ENCODE measurements at places on chromosomes 16 and 17.

- no peak for DNase-seq
These were observed 3.5 kb upstream of the RAPGEFL1 start for GRCh38 chr17:40173778-40174135.

DNA sequence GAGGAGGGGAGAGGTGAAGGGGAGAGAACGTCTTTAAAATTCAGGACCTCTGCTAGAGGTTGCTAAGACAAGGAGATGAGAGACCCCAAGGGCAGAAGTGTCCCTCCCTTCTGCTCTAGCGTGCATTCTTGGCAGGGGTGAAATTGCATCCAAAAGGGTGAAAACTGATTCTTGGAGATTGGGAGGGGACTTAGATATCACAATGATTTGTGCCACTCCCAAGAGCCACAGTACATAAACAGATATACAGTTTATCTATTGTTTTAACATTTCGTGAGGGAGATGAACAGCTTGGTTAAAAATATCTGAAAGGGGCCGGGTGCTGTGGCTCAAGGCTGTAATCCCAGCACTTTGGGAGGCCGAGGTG, 12.8 kb downstream of the CAVIN1 start:
- no peak for DNase-seq

DNA sequence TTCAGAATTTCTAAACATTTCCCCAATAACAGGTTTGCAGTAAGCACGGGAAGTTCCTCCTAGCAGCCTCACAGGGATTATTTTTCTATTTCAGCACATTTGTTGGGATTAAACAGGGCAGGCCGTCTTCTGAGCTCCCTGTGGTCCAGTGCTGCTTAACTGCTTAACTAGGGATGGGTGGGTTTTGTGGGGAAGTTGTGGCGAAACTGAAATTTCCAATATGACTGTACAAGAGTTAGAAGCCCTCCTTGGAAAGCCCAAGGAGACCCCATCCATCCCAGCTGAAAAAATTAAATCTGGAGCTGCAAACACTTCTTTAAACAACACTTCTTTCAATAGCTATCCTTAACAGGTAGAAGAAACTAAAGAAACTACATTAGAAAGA, 22.2 kb downstream of the FAM117A start:
- no peak for DNase-seq

GRCh38 chr17:8757189-8757588, 1.2 kb downstream of the SPDYE4 start:
- no peak for DNase-seq

DNA sequence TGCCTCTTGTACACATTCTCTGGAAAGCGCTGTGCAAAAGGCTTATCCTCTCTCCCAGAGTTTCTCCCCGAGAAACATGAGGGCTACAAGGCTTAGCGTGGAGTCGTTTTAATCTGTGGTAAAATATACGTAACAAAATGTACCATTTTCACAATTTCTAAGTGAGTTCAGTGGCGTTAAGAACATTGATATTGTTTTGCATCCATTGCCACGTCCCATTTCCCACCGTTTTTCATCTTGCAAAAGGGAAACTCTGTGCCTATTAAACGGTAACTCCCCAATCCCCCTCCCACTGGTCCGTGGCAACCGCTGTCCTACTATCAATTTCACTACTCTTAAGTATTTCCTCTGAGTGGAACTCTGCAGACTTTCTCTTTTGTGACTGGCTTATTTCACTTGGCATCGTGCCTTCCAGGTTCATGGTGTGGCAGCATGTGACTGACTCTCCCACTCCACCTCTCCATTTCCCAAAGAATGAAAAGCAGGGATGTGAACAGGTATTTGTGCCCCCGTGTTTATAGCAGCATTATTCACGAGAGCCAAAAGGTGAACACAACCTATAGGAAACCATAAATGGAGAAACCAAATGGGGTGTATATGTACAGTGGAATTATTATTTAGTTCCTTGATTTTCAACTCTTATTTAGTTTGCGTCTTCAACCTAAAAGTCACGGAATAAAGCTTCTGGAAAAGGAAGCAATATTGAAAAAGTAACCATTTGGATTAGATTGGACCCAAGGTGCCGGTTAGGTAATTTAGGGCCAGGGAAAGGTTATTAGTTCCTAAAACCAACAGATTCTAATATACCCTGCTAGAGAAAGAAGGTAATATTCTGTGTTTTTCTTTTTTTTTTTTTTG, 1.1 kb upstream of the USP32 start:
- peak; percentile 26 for DNase-seq

- no peak for DNase-seq
These were observed 5.8 kb downstream of the DHX38 start for GRCh38 chr16:72099377-72099818.

DNA sequence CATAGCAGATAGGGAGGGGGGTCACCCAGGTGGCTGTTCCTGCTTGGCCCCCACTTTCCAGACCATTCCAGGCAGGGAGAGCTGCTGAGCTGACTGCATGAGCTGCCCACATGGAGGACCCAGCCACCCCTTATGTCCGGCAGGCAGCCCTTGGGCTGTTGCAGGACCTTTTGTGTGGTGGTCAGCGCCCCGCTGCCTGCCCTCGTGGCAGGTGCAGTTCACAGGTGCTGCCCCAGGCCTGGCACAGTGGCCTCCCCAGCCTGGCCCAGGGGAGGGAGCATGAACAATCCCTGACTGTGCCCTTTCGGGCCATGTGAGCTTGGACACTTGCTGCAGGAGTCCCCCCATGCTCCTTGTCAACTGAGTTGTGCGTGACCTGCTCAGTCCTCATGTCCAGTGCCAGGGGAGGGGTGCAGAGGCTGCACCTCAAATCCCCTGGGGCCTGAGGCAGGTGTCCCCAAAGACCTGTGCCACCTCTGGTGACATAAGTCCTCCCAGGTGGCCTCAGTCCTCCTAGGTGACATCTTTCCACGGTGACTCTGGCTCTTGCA, 8.6 kb downstream of the TBC1D26 start:
- DNase-seq, result no peak

- peak; percentile 17 for DNase-seq
These were observed 591 bp downstream of the PSMD7 start for GRCh38 chr16:74297145-74297665.

- DNase-seq, result no peak
These were observed 16.7 kb downstream of the KRABD2 start for GRCh38 chr17:8359769-8360168.

- DNase-seq, result no peak
These were observed 303.4 kb downstream of the WWOX start for GRCh38 chr16:78402833-78403232.

DNA sequence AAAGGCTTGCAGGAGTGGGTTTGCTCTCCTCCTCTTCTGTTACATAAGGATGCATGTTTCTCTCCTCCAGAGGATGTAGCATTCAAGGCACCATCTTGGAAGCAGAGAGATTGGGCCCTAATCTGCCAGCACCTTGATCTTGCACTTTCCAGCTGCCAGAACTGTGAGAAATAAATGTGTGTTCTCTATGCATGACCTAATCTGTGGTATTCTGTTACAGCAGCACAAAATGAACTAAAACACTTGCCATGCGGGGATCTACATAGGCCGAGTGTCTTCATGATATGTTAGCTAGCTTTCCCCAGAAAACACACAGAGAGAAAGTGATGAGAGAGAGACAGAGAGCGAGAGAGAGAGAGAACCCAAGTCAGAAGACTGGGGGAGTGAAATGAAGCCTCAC, 273.5 kb downstream of the UTP18 start:
- no peak for DNase-seq

GRCh38 chr17:63332286-63332685, 113.8 kb downstream of the CYB561 start:
- no peak for DNase-seq

- DNase-seq, result peak; percentile 24
These were observed 172.6 kb downstream of the CDK5R1 start for GRCh38 chr17:32659419-32659842.

GRCh38 chr17:39400547-39401411, 647 bp downstream of the FBXL20 start:
- no peak for DNase-seq

GRCh38 chr17:75345514-75346167, 56.4 kb upstream of the SLC25A19 start:
- DNase-seq, result no peak

- DNase-seq, result no peak
These were observed 92.0 kb downstream of the WSCD1 start for GRCh38 chr17:6162216-6162615.

- no peak for DNase-seq
These were observed 46.5 kb downstream of the IRX5 start for GRCh38 chr16:54977211-54977610.

- DNase-seq, result no peak
These were observed 4.5 kb downstream of the KCNJ12 start for GRCh38 chr17:21380659-21381058.

GRCh38 chr17:18182110-18182977, 1.3 kb upstream of the ALKBH5 start:
- no peak for DNase-seq

- no peak for DNase-seq
These were observed 5.3 kb downstream of the RPUSD1 start for GRCh38 chr16:782766-783403.

DNA sequence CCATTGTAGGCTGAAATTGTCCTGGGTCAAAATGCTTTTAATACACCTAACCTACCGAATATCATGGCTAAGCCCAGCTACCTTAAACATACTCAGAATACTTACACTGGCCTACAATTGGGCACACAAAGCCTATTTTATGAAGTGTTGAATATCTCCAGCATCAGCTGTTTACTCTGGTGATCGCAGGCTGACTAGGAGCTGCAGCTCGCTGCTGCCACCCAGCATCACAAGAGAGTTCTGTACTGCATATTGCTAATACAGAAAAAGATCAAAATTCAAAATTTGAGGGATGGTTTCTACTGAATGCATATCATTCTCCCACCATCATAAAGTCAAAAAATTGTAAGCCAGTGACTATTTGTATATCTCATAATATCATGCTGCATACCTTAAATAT, 55.3 kb downstream of the ULK2 start:
- no peak for DNase-seq

DNA sequence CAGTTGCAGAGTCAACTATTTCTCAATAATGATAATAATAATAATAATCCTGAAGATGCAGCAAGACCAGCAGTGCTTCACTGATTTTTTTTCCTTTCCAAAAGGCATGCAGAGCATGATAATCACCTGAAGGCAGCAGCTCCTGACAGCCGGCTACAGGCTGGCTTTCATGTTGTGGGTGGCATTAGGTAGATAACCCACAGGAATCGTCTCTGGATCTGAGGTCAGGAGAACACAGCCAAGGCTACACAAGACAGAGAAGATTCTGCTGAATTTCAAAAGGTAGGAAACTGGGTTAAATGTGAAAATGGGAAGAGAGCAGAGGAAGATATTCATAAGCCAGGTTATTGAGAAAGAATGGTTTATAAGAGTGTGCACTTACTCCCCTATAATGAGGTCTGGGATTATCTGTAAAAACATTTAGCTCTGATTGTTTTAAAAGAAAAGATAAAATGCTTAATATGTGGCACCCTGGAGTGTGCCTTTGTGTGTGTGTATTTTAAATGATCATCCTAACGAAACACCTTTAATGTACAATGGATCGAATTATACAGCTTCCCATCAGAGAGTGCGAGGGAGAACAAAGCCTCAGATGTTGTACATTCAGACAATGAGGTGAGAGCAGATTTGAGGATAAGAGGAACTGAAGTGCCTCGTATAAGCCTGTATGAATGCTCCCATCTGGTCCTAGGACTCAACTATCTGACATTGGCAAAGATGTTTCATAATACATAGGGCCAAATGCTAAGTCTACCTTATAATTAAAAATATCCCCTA, 273.1 kb downstream of the PHKB start:
- DNase-seq, result no peak

DNA sequence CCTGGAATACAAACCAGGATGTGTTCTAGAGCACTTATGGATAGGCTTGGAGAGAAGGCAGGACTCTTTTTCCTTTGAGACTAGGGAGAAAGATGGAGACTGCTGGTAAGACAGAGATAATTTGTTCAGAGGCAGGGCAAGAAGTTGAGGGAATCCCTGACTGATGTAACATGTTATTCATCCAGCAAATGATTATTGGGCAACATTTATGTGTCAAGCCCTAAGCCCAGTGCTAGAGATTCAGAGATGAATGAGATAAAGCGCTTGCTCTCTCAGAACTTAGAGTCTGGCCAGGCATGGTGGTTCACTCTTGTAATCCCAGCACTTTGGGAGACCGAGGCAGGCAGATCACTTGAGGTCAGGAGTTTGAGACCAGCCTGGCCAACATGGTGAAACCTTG, 47.8 kb upstream of the NUFIP2 start:
- DNase-seq, result no peak

DNA sequence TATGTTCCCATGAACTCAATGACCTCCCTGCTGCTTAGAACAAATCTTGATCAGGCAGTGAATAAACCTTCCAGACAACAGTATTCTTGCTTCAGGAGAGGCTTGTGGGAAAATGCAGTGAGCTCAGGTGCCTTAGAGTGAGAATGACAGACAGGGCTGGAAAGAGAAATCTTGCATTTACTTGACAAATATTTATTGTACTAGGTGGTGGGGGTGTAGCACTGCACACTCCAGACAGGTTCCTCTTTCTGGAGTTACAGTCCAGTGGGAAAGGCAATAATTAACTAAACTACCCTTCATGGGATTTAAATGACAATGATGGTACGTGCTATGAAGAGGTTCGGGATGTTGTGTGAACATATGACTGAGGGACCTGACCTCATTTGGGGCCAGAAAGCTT, 182.9 kb downstream of the SHISA9 start:
- DNase-seq, result no peak

GRCh38 chr16:85199069-85199725, 86.9 kb upstream of the CIBAR2 start:
- no peak for DNase-seq

GRCh38 chr16:67571464-67571863, 9.1 kb downstream of the CTCF start:
- DNase-seq, result no peak

DNA sequence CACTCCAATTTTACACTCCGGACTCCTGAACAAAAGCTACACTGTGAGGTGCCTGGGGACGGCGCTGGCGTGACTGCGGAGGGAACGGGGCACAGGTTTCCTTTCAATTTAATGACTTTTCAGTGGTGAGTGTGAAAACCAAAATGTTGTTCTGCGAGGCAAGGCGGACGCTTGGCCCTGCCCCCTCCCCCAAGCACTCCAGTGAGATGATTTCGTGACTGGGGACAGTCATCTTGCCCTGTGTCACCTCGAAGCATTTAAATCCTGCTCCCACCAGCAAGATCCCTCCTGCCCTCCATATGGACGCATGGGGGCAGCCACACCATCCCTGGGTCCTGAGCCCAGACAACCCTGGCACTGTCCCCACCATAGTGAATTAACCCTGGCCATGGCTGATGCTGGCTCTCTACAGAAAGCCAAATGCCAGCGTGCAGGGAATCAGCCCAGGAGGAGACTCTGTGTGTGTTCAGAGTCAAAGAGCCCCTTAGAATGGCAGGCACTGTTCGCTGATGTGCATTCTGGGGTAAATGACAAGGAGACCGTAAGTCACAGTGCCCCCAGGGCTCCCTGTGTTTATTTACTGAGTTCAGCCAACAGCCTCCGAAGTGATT, 41.0 kb downstream of the C16orf95 start:
- DNase-seq, result no peak

- DNase-seq, result no peak
These were observed 1.3 kb downstream of the ARMC5 start for GRCh38 chr16:31460582-31461002.

Data from stimulated activated CD4-positive, alpha-beta T cell treated with anti-CD3 and anti-CD28 coated beads, Interleukin-15, amount 100 ng/mL, for 48 hours (primary cell).